Upper lobe of right lung (tissue), 1 donor: ENCODE measurements at places on chromosomes 12 and 14. TPM values are rescaled to one million over a fixed set of nuclear protein-coding genes. Genes with fewer than 3 reads are reported as not detected.

RHEBL1 gene
- 1.1 TPM for total RNA-seq

ANKS1B gene
- 5.3 TPM for total RNA-seq

IL25 gene
- not detected for total RNA-seq

- no peak for DNase-seq
These were observed 102.4 kb upstream of the E2F7 start for GRCh38 chr12:77167801-77168200.

DNA sequence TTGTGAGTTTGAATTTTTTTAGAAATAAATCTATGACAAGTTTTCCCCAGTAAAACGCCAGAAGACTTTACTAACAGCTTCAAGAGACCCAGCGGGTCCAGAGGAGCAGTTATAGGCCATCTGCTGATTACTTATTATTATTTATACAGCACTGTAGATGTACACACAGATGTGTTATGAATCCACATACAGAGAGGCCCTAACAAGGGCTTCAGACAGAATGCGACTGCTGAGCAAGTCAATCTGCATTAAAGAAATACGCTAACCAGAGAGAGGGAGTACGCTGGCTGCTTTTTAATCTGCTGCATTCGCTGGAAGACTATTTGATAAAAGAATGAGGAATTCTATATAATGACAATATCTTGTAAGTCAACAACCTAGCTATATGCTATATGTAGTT, 32.5 kb downstream of the ATF7 start:
- DNase-seq = no peak

- no peak for DNase-seq
These were observed 16.7 kb upstream of the SYNDIG1L start for GRCh38 chr14:74442757-74443156.

GRCh38 chr12:88108021-88108420, 33.9 kb downstream of the CEP290 start:
- DNase-seq = no peak

- DNase-seq = no peak
These were observed 29.4 kb upstream of the ACTN1 start for GRCh38 chr14:69008421-69008884.

DNA sequence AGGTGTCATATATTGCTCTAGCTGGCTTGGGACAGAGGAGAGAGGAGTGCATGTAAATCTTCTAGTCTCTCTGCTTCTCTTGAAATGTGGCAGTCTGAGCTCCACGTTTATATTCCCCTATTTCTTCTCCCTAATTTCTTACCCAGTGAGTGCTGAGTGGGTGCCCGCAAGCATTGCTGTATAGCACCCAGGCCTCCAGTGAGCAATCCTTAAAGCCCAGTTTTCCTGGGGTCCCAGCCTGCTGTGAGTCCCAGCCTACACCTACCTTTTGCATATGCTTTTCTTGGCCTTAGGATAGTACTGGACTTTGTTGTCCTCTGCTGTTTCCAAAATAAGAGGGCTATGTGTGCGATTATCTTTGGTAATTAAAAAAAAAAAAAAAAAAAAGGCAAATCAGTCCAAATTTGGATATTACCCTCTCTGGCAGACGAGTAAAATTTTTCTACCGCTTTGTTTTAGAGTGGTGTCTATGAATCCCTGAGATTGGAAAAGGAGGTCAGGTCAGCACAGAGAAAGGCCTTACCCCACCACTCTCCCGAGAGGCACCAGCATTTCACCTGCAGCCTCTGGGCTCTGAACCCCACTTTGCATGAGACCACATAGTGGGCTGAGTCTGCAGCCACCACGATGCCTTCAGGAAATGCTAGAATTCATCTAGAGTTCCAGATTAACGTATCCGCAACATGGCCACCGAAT, 1.1 kb downstream of the MGST1 start:
- DNase-seq = no peak

- DNase-seq = no peak
These were observed 63.0 kb upstream of the TCL1B start for GRCh38 chr14:95623195-95623594.

DNA sequence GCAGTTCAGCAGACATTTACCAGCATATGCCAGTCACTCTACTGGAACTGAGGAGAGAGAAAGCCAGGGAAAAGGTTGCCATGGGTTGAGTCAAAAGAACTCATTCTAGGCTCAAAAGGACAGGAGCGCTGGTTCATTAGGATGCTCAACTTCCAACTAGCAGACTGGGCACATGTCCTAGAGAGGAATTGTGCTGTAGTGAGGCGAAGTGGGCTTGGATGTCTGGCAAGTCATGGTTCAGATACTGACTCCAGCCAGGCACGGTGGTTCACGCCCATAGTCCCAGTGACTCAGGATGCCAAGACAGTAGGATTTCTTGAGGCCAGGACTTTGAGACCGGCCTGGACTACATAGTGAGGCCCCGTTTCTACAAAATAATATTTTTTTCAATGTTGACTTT, 281.5 kb downstream of the CACNA1C start:
- no peak for DNase-seq

GRCh38 chr12:119072440-119072839, 91.1 kb downstream of the SRRM4 start:
- no peak for DNase-seq
